ENCODE measurements at places on chromosomes 4 and X.

DNA sequence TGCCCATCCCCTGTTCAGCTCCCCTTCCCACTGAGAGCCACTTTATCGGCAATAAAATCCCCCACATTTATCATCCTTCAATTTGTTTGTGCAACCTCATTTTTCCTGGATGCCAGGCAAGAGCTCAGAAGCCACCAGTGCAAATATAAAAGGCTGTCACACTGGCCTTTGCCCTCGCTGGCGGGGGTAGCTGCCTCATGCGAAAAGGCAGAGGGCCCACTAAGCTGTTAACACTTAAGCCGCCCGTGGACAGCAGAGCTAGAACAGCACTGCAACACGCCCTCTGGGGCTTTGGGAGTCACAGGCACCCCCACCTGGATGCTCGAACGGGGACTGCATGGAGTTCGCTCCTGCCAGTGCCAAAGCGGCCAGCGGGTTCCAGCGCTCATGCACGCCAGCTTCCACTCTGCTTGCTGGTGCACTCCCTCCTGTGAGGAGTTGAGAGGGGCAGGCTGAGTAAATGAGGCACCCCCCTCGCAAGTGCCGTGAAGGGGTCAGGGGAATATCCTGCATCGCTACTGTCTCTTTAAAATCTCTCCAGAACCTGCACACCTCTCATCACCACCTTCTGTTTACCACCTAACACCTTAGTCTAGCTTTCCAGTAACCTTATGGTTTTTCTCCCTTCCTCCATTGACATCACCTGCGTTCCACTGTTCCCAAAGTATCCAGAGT lies 99.5 kb downstream of the SORBS2 start:
- no peak for DNase-seq

DNA sequence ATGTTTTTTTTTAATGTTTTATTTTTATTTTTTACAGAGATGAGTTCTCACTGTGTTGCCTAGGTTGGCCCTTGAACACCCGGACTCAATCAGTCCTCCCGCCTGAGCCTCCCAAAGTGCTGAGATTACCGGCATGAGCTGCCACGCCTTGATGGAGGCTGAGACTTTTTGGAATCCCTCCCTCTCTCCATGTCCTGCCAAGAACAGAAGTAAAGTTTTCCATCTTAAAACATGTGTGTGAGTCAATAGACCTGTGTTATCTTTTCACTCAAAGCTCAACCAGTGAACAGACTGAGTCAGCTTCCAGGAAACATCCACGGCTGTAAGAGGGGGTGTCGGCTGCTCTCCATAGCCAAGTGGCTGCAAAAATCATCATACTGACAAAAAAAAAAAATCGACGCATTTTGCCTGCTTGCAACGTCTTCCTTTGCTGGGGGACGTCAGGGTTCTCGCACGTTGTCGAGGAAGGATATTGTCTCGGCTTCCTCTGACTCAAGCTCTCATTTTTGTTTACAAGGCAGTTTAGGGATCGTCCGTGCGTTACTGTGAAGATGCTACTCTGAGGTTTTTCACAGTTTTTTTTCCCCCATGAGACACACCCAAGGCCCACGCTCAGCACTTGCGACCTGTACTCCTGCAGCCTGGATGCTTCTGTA lies 10.0 kb upstream of the ASMTL start:
- DNase-seq: peak; percentile 62

DNA sequence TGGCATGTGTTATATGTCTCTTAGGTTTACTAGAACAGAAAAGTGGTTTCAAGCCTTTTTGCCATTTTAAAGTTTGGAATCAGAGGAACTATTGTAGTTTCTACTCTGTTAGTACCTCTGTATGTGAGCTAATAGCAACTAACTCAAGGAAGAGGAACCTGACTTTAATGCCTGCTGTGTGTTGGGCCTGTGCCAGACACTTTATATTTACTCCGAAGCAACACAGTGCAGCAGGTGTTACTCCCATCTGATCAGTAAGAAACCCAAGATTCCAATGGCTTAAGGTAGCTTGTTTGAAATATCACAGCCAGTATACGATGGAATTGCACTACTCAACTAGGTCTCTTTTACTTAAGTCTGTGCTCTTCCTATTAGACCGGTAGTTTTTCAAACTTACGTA lies 79.2 kb downstream of the USP9X start:
- DNase-seq: no peak

GRCh38 chr4:56680266-56680665 lies 830 bp downstream of the HOPX start:
- DNase-seq: no peak

GRCh38 chr4:110195561-110196205 lies 2.7 kb downstream of the ELOVL6 start:
- no peak for DNase-seq

GRCh38 chrX:13499736-13500135 lies 69.7 kb upstream of the EGFL6 start:
- no peak for DNase-seq

DNA sequence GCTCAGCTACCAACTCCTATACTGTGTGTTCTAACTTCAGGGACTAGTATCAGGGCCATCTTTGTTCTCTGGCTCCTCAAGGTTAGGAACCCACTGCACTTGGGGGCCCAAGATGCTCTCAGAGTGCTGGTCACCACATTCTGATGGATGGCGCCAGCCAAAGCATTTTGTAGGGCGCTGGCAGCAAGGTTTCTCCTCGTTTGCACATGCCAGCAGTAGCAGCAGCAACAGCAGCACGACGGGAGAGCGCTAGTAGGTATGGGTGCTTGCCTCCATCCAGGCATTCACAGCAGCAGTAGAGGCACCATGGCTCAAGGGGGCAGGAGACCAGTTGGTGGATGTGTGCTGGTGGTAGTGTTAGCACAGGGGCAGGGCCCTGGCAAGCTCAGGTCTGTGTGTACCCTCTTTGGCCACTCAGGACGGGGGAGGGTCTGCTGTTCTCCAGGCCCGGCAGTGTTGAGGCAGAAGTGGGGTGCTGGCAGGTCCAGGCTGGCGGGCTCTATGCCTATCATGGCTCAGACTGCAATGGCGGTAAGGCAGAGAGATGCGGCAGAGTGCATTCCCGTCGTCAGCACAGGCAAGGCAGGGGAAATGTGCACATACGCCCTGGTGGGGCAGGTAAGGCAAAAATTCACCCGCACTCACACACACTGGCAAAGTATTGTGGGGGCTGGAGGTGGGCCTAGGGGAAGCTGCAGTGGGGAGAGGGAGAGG lies 56.6 kb downstream of the SERPINA7 start:
- DNase-seq: no peak

DNA sequence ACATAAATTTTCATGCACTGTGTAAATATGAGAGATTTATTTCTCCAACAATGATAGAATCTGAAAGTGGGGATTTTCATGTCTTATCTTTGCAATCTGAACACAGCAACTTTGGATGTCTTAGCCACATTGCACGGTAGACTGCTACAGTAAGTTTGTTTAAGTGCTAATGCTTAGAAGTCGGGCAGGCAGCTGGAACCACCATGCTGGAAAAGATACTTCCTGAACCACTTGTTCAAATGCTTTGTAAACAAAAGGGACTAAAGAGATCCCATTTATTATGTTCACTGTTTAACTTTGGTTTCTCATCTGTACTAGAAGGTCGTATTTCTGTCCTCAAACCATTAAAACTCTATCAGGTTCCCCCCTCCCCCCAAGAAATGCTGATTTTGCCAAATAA lies 555.9 kb upstream of the DIPK2B start:
- DNase-seq: no peak

GRCh38 chrX:8815460-8816065 lies 14.4 kb upstream of the FAM9A start:
- no peak for DNase-seq

DNA sequence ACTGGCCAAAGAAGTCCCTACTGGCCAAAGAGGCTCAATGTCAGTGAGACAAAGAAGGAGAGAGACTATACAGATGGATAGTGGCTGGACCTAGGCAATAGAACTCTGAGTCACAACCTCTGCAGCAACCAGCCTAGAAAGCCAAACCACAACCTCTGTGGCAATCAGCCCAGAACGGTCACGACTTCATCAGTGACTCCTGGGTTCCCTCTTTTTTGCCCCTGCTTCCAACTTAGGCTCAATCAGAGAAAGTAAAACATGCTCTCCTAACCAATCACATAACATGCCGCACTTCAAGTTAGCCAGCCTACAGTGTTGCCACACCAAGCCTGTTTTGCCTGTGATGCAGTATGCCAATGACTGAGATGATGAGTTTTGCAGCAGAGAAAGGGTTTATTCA lies 203.4 kb downstream of the ANAPC10 start:
- no peak for DNase-seq

DNA sequence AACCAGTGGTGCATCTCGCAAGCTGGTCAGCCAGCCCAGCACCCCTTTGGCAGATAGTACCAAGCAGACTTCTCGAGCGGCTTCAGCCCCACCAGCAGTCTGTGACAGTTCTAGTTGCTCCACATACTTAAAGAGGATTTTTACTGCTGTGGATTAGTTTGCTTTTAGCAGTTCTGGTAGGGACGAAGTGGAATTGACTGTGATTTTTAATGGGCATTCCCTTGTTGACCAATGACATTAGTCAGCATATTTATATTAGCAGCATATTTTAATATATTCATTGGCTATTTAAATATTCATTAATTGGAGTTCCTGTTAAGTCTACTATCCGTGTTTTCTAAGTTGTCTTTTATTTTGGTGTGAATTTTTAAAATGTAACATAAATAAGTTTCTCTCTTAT lies 500.9 kb upstream of the FAT1 start:
- DNase-seq: no peak

GRCh38 chr4:16443504-16444088 lies 217.3 kb upstream of the TAPT1 start:
- no peak for DNase-seq

GRCh38 chr4:136032391-136032790 lies 1499.9 kb downstream of the PCDH18 start:
- DNase-seq: no peak

- no peak for DNase-seq
Measured at GRCh38 chr4:169724260-169724659, 33.5 kb downstream of the HPF1 start.

- DNase-seq: no peak
Measured at GRCh38 chr4:174402470-174403176, 118.9 kb downstream of the CEP44 start.

DNA sequence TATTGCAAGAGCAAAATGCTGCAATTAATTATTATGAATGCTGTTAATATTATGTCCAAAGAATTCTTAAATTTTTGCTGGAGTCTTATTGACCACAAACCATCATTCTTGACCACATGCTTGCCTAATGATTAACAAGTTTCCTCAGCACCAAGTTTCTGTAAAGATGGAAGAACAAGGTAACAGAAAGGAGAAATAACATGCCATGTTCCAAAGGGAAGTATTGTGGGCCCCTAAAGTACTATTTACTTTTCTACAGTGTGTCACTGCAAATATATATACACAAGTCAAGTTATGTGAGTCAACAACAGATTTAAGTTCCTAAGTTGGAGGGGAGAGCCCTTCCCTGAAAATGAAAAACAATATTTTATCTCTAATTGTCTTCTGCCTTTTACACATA lies 20.6 kb downstream of the FAM47E start:
- no peak for DNase-seq

DNA sequence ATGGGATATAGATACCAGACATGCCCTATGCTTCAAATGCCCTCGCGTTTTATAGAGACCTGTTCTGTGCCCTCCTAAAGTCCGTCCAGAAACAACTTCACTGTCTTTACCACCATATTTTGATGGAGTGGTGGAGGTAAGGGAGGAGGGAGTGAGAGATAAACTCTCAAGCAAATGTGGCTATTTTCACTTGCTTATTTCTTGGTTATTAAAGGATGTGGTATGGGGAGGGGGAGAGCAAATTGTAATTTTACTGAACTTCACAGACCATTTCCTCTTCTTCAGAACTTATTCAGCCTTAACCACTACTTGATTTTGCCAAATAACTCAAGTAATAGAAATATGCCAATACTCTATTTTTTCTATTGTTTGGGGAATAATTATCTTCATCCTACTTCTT lies 31.5 kb downstream of the GPR174 start:
- DNase-seq: no peak

DNA sequence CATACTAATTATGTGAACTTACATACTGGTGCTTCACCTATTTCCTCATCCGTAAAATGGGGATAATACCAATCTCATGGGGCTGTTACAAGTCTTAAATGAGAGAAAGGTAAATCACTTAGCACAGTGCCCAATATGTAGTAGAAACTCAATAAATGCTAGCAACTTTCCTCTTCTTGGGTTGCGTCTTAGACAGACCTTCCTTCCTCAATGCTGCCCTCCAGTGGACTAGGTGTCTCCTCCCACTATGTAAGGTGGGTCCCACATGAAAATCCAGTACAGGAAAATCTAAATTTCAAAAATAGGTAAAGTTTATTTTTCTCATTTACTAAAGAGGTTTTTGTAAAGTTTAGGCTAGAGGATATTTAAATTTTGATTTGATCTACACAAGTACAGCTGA lies 20.6 kb downstream of the ZDHHC9 start:
- DNase-seq: peak; percentile 54

GRCh38 chrX:77453190-77453589 lies 6.0 kb downstream of the FGF16 start:
- no peak for DNase-seq

DNA sequence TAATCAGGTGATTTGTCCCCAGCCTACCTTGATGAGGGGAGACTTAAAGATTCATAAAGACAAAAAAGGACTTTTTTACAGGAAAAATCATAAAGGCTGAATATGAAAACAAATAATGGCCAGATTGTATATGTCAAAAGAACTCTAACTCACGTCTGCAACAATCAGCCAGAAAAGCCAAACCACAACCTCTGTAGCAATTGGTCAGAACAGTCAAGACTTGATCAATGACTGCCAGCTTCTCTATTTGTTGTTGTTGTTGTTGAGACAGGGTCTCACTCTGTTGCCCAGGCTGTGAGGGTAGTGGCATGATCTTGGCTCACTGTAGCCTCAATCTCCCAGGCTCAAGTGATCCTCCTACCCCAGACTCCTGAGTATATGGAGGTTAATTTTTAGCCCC lies 35.9 kb upstream of the PPA2 start:
- DNase-seq: no peak

- peak; percentile 40 for DNase-seq
Measured at GRCh38 chrX:40013266-40014195, 84.2 kb downstream of the BCOR start.

GRCh38 chr4:95288552-95288951 lies 260.2 kb downstream of the UNC5C start:
- DNase-seq: no peak

- DNase-seq: peak; percentile 67
Measured at GRCh38 chrX:14039344-14039743, 9.7 kb upstream of the GEMIN8 start.

GRCh38 chrX:110046971-110047370 lies 44.1 kb downstream of the TMEM164 start:
- DNase-seq: no peak

- DNase-seq: no peak
Measured at GRCh38 chr4:3385711-3386420, 55.9 kb upstream of the HGFAC start.

DNA sequence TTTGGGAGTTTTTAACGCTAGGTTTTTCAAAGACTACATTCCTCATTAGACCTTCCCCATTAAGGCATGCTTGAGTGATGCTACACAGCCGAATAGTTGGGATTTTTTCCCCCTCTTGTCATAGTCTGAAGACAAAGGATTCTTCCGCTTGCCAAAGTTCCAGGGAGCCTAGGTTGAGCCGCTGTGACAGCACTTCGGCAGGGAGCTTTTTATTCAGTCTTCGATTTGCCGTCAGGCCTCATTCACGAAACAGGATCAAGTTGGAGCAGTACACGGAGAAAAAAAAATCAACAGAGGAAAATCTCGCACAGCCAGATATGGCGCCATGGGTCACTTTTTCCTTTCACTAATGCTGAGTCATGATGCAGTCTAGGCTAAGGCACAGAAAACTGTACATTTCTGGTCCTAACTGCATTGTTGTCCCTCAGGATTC lies 24.3 kb downstream of the SHROOM3 start:
- no peak for DNase-seq
